ENCODE measurements at places on chromosomes 12 and 14. TPM values are rescaled to one million over a fixed set of nuclear protein-coding genes. Genes with fewer than 3 reads are reported as not detected.

Gene GNB3
- total RNA-seq = not detected

Gene SERPINA6
- total RNA-seq = not detected

Gene BIN2
- total RNA-seq = 200 TPM

Gene SAMD15
- 0.10 TPM for total RNA-seq

DNA sequence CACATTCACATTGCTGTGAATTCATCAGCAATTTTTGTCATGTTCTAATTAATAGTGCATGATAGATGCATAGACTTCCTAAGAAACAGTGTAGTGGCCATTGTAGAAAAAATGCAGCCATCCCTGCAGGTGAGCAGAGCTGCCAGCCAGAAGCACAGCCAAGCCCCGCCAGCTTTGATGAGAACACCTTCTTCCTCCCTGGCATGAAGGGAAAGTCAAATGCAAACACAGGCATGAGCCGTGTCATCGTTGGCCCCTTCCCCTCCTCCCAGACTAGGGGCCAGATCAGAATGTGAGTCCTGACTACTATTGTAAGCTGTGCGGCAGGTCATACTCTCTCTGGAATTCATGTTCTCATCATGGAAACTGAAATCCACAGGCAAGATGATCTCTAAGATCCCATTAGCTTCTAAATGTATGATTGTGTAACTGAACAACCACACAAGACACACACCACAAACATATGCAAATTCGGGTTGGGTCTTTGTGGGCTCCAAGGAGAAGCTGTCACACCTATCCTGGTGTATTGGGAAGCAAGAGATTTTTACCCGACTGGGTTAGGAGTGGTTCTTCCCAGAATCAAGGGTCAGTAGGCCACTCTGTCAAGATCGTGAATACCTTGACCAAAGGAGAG, 2.8 kb upstream of the AQP2 start:
- no peak for DNase-seq

- no peak for DNase-seq
Measured at GRCh38 chr14:88191605-88192004, 131.5 kb downstream of the KCNK10 start.

GRCh38 chr14:44113769-44114730, 393.0 kb downstream of the FSCB start:
- no peak for DNase-seq

- no peak for DNase-seq
Measured at GRCh38 chr14:103157969-103158368, 34.7 kb downstream of the TNFAIP2 start.

DNA sequence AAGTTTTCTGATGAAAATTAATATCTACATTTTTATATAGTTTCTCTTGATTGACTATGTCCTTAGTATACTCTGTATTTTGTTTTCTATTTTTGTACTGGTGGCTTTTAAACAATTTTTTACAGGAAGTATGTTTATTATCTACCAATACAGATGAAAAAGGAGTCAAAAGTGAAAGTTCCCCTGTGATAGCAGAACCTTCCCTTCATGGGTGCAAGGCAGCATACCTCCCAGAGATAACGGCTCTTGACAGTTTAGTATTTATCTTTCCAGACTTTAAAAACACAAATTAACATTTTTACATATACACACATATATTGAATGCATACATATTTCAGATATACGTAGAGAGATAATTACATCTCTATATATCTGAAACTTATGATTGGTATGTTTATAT, 17.1 kb upstream of the FAM234B start:
- no peak for DNase-seq

GRCh38 chr12:50248411-50248810, 34.9 kb downstream of the LIMA1 start:
- DNase-seq = no peak

DNA sequence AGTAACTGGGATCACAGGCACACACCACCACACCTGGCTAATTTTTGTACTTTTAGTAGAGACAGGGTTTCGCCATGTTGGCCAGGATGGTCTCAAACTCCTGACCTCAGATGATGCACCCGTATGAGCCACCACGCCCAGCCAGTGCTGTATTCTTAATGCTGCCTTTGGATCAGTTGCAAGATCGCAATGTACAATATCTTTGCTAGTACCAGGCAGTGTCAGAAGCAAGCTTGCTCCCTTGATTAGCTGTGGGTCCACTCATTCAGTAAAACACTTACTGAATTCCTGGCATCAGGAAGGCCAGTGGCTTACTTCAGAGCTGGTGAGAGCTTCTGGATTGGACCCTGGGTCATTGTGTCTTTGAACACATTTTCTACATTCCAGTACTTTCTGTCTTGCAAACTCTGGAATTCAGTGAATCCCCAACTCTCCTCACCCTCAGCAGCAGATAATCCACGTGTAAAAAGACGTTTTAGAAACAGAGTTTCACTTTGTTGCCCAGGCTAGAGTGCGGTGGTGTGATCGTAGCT, 1183.7 kb downstream of the AACS start:
- no peak for DNase-seq

GRCh38 chr12:103676893-103677292, 89.8 kb downstream of the STAB2 start:
- no peak for DNase-seq
